ENCODE measurements at places on chromosomes 3 and 15.

- DNase-seq, result no peak
Observed at GRCh38 chr3:5116538-5116937, 5.6 kb upstream of the ARL8B start.

DNA sequence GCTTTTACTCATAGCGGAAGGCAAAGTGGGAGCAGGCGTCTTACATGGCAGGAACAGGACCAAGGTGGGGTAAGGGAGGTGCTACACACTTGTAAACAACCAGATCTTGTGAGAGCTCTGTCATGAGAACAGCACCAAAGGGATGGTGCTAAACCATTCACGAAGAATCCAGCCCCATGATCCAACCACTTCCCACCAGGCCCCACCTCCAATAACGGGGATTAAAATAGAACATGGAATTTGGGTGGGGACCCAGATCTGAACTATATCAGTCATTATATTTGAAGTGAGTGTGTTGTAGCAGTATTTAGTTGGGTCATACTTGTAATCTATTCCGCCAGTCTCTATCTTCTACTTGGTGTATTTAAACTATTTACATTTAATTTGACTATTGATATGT lies 190.9 kb downstream of the RPLP1 start:
- no peak for DNase-seq

- no peak for DNase-seq
Observed at GRCh38 chr3:148381051-148381450, 316.7 kb upstream of the AGTR1 start.

GRCh38 chr15:71329497-71330260 lies 214.4 kb downstream of the THSD4 start:
- no peak for DNase-seq

DNA sequence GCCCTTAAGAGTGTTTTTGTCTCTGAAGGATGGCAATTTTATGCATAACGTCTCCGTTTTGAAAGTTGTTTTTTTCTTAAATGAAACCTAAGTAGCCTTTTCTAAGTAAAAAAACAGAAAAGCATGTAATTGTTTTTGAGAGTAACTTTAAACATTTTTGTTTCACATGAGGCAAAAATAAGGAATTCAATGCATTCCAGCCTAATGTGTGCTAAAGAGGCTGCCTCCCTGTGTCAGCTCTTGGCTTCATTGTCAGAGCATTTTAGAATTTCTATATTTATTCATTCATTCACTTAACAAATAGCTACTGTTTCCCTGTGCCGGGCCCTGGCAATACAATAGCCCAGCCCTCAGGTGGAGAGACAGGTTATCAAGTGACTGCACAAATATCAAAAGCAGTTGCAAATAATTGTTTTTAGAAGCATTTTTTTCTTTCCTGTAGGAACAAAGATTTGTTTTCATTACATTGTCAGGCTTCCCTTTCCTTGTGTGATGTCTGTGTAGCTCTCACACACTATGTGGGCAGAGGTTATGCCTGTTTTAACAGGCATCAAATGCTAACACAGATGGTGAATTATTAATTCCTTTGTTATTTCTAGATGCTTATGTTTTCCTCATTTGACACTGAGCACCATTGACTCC lies 81.9 kb downstream of the CCK start:
- no peak for DNase-seq

DNA sequence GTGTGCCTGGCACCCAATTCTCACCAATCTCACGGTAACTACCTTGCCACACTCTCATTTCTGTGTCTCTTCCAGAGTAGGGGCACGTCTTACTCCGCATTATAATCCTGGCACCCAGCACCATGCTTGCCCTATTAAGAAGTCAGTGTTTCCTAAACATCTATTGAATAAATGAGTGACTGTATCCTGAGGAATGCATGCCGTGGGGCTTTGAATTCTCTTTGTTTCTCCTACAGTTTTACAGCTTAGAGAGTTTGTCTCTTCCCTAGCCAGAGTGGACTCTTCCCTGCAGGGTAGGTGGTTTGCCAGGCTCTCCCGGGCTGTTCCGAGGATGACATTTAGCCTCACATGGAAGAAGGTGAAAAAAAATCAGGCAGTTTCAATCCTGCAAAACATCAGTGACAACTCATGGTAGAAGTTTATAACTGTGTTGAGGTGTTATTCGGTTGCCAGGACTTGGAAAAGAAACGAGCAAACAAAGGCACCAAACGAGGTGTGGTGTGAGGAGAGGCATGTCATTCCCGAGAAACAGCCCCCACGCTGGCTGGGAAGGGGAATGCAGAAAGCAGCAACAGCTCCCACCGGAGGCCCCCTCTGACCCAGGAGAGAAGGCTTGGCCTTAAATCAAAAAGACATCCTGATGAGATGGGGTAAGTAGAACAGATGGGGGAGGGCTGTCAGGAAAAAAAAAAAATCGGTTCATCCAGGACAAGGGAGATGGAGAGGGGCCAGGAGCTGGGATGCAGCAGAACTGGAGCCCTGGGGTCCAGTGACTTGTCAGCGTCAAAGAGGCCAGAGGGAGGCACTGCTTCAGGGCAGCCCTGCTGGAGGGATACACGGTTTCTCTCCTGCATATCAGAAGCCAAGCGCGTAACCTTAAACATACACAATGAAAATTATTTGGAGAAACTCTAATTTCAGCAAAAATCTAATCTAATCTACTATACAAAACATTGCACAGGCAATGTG lies 168.4 kb upstream of the ARRDC4 start:
- no peak for DNase-seq
